ENCODE measurements at places on chromosomes 11 and 22.

GRCh38 chr11:60831143-60831500, 10.8 kb upstream of the CCDC86 start:
- peak; percentile 71 for DNase-seq

DNA sequence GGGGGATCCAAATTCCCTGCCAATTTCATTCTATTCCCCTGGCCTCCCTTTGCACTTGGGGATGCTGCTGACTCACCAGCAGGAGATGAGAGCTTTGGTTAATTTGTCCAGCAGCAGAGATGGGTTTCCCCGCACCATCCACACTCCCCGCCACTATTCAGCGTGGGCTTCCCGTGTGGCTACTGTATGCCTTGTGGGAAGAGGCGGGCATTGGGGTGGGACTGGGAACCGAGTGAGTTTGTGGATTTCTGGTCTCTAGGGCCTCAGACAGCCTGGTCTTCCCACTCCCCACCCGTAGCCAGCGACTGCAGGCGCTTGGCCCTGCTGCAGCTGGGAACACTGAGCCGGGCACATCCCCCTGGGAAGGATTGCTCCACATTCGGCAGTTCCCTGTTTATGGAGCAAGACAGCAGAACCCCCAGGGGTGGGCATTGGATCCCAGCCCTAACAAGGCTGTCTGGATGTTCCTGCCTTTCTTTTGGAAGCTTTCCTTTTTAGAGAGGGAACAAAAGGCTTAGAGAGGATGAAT, 23.4 kb downstream of the KIAA1671 start:
- DNase-seq: no peak

DNA sequence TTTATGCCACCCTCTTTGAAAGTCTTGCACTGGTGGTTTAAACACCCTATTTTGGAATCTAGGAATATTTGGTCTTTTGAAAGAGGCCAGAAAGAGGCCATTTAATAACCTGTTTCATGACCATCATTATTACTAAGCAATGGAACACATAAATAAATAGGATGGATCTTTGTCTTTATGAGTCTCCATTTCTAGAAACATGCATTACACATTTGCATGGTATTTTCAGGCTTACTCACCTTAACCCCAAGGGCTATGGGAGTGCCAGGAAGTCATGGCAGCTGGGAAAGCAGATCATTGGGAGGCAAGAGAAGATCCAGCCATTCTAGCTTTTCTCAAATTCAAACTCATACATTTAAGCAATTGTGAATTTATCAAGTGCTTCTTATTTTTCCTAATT, 185.8 kb upstream of the POU2AF2 start:
- DNase-seq: no peak

GRCh38 chr22:39287076-39287725, 32.2 kb downstream of the RPL3 start:
- no peak for DNase-seq

DNA sequence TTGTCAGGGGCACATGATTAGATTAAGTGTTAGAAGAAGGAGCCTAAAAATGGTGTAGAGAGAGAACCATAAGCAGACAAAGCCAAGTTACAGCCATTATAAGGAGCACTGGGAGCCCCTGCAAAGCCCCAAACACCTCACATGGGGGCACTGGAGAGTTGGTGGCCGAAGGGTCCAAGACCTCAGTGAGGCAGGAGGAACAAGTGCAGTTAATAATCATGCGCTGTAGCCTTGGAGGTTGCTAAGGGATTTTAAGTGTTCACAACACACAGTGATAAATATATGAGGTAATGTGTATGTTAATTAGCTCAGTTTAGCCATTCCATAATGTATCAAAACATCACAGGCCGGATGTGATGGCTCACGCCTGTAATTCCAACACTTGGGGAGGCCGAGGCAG, 54.4 kb upstream of the JAM3 start:
- DNase-seq: no peak

DNA sequence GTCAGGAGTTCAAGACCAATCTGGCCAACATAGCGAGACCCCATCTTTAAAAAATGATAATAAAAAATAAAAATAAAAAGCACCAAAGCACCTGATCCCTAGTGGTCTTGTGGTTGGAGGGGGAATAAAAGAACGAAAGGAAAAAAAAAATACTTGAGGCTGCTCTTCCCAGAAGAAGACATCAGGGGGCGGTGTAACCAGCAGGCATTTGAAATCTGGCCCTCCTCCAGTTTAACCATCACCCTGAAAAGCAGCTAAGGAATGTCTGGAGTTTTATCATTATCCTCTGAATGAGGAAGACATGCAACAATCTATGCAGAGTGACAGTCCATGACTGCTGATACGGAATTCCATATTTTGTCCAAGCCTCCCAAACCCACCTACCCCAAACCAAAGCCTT, 5.6 kb upstream of the KCTD17 start:
- no peak for DNase-seq

DNA sequence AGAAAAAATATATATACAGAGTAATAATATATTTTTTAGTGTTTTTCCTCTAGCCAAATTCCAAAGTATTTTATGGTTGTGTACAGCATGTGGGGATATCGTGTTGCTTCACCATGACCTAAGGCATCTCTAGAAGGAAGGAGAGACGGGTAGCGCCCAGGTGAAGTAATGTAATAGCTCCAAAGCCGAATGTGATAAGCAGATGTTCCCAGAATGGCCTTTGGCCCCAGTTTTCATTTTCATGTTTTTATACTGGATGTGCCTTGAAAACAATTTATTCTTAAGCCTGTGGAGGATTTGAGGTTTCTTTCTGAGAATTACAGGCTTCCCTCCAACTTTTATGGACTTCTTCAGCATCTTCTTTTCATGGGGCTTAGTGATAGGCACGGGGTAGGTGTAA, 587.9 kb upstream of the KIRREL3 start:
- DNase-seq: no peak

DNA sequence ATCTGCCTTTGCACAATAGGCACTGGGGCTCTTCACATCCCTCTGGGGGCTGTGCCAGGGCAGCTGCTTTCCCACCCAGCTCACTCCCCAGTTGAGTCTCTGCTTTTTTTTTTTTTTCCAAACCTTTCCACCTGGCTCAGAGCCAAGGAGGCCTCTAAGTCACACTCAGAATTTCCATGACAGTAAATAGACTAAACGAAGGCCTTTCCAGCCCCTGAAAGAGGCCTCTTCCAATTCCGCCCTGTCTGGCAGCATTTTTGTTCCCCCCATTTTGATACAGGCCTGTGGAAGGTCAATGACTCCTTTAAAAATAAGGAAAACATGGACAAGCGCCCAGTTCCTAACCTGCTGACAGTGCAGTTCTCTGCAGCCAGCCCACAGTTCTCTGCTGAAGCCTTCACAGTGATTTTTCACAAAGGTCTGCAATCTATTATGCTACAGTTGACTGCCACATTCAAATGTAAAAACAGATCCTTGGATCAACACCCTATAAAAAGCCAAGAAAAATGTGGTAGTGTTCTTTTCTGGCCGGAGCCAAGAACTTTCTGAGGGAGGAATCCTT, 107.5 kb upstream of the SESN3 start:
- DNase-seq: no peak

GRCh38 chr11:7595016-7595866, 78.1 kb downstream of the CYB5R2 start:
- DNase-seq: no peak

GRCh38 chr11:1653541-1654387, 24.2 kb downstream of the KRTAP5-5 start:
- no peak for DNase-seq

- DNase-seq: no peak
Measured at GRCh38 chr11:111851636-111852035, 19.7 kb downstream of the ALG9 start.

- no peak for DNase-seq
Measured at GRCh38 chr11:17208257-17208999, 642 bp upstream of the PIK3C2A start.

DNA sequence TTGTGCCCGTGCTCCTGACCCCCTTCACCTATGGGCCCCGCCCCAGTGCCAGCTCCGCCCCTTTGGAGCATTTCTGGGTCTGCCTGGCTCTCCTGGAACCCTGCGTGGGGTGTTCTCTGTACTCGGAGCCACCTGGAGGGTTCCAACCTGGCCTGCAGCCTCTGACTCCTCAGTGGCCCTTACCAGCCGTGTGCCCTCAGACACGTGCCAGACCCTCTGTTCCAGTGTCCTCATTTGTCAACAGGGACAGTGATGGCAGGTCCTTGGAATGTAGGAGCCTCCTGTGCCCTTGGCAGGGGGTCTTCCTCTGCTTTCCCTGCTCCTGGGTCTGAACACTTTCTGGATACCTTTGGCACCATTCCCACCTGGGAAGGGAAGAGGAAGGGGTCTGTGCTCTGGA, 96.4 kb downstream of the CACNA1I start:
- DNase-seq: no peak

- DNase-seq: no peak
Measured at GRCh38 chr22:40334899-40335298, 11.4 kb upstream of the ADSL start.

DNA sequence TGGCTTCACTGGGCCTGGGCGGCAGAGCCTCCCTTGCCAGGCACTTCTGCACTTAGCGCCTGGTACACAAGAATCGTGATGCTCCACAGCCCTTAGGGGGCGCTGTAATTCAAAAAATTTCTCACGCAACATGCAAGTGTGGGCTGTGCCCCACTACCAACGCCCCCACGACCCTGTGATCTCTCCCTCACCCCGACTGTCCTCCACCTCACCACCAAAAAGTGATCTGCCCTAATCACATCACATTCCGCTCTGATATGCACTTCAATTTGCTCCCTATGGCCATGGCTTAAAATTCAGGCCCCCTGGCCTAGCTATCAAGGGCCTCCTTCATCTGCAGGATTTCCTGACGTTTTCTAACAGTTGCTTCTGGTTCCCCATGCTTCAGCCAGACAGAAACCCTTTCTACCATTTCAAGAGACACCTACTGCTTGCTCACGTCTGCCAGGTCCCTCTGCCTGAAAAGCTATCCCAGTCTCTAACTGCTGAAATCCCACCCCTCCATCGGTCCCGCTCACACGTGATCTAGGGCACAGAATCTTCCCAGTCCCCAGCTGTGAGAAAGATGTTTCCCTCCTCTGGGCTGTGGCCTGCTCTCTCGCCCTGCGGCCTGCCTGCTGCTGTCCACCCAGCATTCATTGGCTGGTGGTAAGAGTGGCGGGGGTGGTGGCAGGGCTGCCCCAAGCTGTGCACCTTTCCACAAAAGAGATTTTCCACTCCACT, 27.9 kb upstream of the LRRC32 start:
- no peak for DNase-seq

GRCh38 chr11:575313-575995, 816 bp upstream of the PHRF1 start:
- no peak for DNase-seq

DNA sequence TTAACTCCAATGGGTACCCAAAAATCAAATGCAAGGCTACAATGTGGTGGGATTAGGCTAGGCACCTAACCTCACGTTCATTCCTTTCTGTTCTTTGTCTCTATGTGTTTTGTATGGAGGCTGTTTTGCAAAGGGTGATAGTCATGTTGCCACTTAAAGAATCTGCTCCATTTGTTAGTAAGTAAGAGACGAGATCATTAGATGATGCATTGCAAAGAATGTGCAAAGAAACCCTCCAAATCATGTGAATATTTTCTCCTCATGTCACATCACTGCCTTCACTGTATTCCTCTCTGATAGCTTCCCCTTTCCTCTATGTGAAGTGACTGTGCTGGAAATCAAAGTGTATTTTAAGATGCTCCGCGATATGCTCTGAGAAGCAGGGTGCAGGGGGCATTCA, 11.9 kb downstream of the SYT13 start:
- no peak for DNase-seq

GRCh38 chr11:60282286-60282685, 1.8 kb downstream of the MS4A4A start:
- DNase-seq: no peak

- DNase-seq: no peak
Measured at GRCh38 chr11:62902932-62903331, 18.2 kb downstream of the CHRM1 start.

GRCh38 chr11:134592391-134592990, 180.4 kb upstream of the B3GAT1 start:
- DNase-seq: peak; percentile 7

- DNase-seq: no peak
Measured at GRCh38 chr22:33723915-33724314, 196.4 kb downstream of the LARGE1 start.

- DNase-seq: no peak
Measured at GRCh38 chr11:15412054-15412453, 297.3 kb downstream of the INSC start.

DNA sequence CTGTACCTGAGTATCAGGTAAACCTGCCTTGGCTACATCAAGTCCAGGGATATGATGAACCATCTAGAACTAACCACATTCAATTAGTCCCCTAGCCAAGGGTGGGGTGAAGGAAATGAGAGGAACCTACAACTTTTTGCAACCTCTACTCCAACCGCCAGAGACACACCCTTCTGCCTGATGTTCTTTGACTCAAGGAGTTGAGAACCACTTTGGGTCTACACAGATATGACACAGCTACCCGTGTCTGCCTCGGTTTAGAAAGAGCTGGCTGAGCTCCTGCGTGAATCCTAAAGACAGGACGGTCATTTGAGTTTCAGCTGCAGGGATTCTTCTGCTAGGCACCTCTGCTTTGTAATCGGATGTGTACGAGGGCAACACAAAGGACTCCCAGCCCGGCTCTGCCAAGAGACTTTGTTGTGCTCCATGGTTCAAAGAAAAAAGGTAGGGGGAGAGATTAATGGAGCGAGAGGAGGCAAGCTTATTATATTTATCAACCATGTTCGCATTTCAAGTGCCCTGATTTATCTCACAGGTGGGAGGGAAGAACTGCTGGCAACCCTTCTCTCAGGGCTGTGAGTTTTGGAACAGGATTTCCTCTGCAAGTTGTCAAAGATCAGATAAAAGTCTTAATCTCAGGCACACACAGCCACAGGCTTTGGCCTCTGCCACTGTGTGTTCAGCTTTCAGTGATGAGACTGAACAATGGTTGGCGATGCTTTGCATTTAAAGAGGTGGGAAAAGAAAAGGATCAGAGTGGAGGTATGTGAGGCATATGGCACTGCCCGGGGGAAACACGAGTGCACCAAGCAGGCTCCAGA, 35.1 kb downstream of the FLI1 start:
- no peak for DNase-seq

DNA sequence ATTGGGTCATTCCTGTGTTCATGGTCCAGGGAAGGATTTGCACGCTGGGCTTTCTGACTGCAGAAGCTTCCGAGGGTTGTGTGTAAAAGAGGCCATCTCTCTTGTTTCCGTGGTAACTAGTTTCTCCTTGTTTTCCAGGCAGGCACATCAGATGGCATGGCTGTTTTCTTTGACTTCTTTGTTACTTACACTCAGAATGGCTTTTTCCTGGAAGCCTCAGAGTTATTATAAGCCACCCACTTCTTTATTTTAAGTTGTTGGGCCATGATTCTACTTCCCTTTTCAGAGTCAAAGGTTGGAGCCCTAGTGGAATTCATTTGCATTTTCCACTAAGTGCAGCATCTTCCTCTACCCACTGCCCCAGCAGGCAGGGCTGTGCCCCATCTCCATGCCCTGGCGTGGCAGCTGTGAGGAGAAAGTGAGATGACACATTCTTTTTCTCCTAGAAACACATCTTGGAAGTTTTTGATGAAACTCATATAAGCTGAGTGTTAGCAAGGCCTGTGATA, 94.9 kb downstream of the PRR5L start:
- DNase-seq: no peak
